ENCODE measurements at places on chromosomes 13 and 19. TPM values are rescaled to one million over a fixed set of nuclear protein-coding genes. Genes with fewer than 3 reads are reported as not detected.

DNA sequence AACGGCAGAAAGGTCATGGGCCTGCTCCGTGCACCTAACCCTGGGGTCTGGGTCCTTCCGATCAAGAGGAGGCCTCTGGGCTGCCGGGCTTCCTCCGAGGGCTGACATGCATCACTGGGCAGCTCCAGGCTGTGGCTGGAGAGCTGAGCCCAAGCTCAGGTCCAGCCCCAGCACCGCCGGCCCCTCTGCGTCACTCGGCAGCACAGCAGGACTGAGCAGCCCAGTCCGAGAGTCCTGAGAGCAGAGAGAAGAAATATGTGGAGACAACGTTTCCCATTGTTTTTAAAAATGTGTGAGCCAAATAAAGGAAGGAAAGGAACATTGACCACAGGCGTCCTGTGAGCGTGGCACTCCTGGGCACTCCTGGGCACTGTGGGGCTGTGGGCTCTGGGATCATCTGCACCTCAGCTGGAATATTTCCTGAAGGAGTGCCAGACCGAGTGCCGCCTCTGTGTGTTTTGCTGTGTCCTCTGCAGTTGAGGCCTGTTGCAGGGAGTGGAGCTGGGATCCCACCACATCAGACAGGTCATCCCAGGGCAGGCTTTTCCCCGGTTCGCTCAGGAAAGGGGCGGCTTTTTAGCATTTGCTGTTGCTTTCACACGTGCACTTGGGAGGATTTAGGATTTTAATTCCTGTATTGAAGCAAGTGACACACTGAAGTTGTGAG lies 37.8 kb upstream of the TFDP1 start:
- DNase-seq, result no peak

GRCh38 chr13:44752164-44752563 lies 176.0 kb upstream of the TSC22D1 start:
- DNase-seq, result no peak

DNA sequence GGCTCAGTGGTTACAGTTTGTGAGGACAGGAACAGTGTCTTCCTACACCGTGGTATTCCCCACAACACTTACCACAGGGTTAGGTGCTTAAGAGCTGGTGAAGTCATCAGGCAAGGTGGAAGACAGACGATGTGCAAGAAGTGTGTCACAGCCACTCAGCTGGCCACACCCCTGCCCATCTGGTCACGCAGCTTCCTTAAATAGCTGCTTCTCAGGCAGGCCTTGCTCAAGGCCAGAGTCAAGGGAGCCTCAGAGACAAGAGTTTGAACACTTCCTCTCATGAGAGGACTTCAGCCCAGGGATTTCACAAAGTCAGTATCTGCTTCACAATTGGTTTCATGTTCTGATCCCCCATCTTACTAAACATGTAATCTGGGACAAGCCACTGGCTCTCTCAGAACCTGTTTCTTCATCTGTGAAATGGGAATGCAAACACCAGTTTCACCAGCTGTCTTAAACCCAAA lies 80.3 kb upstream of the FRY start:
- no peak for DNase-seq

DNA sequence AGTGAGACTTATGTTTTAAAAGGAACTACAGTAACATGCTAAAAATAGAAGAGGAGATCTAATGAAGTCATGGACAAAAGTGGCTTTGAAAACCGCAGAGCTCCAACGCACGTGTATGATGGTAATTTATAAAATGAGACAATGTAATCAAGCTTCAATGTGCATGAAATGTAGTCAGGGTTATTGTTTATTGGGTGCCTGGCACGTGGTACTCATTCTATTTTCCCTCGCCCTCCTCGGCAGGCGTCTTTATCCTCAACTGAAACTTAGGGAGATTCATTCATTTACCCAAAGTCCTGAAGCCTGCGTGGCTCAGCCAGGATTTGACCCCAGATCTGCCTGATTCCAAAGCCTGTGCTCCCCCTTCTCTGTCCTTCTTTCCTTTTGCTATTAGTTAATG lies 79.8 kb downstream of the CHST8 start:
- DNase-seq, result no peak

DNA sequence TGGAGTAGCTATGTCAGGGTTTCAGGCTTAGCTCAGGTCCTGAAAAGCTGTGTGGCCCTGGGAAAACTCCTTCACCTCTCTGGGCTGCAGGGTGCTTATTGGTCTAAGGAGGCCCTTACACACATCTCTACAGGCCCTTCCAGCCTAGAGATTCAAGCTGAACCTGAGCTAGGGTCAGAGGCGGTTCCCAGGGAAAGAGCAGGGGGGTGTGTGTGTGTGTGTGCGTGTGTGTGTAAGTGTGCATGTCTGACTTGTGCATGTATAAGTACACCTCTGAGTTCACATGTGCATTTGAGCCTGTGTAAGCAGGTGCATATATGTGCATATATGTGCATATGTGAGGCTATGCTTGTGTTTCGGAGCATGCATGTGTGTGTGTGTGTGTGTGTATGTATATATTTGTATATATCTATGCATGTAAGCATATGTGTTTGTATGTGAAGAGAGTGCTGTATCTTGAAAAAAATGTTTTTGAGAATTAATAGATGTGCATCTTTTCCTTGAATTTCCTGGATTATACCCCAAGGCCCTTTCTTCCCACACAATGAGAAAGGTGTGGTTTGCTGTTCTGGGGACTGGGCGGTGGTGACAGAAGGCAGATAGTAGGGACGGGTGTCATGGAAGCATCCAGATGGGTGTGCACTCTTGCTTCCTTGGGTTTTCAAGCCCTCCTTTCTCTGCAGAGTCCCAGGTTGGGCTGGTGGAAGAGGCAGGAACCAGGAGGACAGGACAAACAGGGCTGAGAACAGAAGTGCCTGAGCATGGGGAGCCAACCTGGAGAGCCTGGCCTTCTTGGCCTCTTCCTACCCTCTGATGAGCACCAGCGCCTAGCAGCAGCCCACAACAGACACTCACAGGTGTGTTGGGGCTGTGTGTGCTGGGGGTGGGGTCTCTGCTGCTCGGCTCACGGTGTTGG lies 150.3 kb upstream of the TSHZ3 start:
- DNase-seq, result peak; percentile 90

- DNase-seq, result no peak
Observed at GRCh38 chr13:91347996-91348905, 764 bp downstream of the MIR17HG start.

KCTD12 gene
- total RNA-seq, result 169 TPM

Measured in esophagus muscularis mucosa (tissue), 4 donors.